ENCODE measurements at places on chromosomes 12 and 14. TPM values are rescaled to one million over a fixed set of nuclear protein-coding genes. Genes with fewer than 3 reads are reported as not detected.

DNA sequence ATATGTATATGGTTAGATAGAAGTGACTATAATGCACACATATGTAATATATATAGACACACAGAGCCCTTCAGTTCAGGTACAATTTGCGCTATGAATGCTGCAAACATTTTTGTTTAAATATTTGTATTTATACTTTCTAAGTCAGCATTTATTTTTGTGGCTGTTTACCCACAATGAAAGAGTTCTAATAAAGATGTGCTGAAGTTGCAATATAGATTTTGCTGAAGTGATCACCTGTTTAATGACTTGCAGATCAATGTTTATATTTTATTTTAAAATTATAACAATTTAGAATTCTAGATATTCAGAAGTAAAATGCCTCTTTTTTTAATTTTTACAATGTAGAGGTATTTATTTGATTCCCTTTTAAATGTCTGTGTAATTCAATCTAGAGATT lies 3.5 kb downstream of the FOXG1 start:
- DNase-seq = no peak

The MYF6 gene
- not detected for total RNA-seq

GRCh38 chr14:53174918-53175317 lies 21.8 kb upstream of the DDHD1 start:
- DNase-seq = no peak

The ENDOU gene
- total RNA-seq = 0.30 TPM

- no peak for DNase-seq
These were observed 53.8 kb downstream of the SSH1 start for GRCh38 chr12:108803428-108804105.

The PTGDR gene
- 1.1 TPM for total RNA-seq

DNA sequence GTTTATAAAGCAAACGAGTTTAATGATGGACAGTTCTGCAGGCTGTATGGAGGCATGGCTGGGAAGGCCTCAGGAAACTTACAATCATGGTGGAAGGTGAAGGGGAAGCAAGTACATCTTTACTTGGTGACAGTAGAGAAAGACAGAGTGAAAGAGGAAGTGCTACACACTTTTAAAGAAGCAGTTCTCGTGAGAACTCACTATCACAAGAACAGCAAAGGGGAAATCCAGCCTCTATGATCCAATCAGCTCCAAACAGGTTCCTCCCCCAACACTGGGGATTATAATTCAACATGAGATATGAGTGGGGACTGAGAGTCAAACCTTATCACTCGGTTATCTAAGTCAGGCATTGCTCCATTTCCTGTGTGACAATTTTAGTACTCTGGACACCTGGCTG lies 189.9 kb upstream of the CNTN1 start:
- DNase-seq = no peak

GRCh38 chr12:121592320-121592719 lies 11.5 kb upstream of the KDM2B start:
- no peak for DNase-seq

- no peak for DNase-seq
These were observed 32.5 kb downstream of the MPHOSPH9 start for GRCh38 chr12:123200414-123200813.

The C1S gene
- total RNA-seq = 116 TPM
